Endodermal cell (in vitro differentiated cells): ENCODE measurements at places on chromosomes 6 and 20. TPM values are rescaled to one million over a fixed set of nuclear protein-coding genes. Genes with fewer than 3 reads are reported as not detected.

DNA sequence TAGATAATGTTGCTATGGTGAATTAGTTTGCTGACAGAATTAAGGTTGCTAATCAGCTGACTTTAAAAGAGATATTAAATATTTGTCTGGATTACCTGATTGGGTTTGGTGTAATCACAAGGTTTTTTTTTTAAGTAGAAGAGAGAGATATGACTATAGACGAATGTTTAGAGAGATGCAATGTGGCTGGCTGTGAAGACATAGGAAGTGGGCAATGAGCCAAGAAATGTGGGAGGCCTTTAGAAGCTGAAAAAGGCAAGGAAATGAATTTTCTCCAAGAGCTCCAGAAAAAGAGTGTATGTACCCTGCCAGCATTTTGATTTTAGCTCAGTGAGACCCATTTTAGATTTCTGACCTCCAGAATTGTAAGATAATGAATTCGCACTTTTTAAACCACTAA is 598.3 kb downstream of the PKHD1 start:
- DNase-seq, result no peak

GRCh38 chr6:53834132-53834531 is 39.3 kb downstream of the LRRC1 start:
- DNase-seq, result no peak

DNA sequence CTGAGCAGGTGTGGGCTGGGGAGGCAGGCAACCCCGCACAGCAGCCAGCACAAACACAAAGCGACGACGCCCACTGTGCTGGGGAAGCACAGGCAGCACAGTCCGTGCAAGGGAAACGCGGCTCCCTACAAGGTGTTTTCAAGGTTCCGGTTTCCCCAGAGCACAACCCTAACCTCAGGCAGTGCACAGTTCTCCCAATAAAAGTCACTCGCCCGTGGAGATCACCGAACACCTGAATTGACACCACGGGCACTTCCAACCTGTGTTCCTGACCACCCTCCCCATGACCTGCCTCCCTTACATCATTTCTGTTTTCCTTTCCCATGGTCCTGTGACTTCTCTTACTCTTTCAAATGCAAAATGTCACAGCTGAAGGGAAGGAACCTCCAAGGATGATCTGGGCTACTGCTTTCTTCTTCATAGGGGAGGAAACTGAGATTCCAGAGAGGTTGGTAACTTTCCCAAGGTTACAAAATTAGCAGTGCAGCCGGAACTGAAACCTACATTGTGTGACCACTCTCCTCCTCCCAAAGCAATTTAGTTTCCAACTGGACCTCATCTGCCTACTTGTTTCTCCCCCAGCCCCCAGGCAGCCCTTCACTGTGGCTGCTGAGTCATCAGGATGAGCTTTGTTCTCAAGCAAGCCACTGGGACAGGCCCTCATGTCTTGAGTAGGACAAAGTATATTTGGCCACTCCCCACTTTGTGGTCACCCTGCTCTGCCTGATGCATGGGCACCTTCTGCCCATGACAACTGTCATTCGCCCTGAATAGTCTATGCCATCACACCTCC is 125.3 kb downstream of the ATXN1 start:
- peak; percentile 63 for DNase-seq

- DNase-seq, result no peak
Measured at GRCh38 chr6:33412140-33413009, 1.6 kb downstream of the PHF1 start.

DNA sequence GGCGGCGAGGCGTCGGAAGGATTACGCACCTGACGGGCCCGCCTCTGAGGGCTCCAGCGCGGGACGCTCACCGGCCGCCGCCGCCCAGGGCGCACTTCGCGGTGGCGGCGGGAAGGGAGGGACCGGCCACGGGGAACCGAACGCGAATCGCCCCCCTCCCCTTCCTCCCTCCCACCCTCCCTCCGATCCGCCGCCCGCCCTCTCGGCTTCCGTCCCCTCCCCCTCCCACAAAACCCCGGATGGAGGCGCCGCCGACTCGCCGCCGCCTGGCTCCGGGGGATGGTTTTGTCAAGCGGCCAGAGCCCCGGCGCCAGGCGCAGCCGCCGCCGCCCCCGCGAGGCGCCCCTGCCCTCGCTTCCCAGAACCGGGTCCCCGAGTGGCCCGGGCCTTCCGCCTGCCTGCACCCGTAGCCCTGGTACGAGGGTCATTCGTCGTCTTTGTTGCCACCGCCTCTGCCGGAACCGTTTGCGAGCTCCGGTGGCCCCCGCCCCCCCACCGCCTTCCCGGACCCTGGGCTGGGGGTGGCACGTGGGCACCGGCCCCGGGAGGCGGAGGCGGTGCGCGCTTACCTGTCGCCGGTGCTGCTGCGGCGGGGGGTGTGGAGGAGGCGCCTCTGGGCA is 398 bp downstream of the ZBTB2 start:
- peak; percentile 89 for DNase-seq

- no peak for DNase-seq
Measured at GRCh38 chr20:62641321-62642050, 817 bp upstream of the SLCO4A1 start.

Gene SLC22A2
- total RNA-seq, result 0.64 TPM in 1 of 2 replicates, not detected in the other

Gene SPTLC3
- total RNA-seq, result 0.21 to 1.6 TPM (median 1.4 TPM) in 3 replicates

Gene PHACTR1
- total RNA-seq, result 6.3 and 9.9 TPM in 2 replicates

DNA sequence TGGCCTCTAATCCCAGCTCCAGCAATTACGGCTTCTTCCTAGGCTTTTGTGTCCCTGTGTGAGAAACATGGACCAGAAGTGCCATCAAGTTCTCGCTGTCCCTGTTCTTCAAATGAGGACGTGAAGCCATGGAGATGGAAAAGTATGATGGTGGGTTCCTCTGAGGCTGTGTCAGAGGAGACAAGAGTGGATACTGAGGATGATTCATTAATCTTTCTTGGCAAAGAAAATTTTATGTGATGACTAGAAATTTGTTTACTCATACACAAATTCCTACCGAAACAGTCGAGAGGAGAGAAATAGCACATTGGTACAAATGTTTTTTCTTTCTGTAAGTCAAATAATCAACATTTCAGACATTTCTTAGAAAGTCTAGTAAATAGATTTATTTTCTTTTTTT is 35.0 kb upstream of the PNRC1 start:
- DNase-seq, result no peak

Gene BPIFB1
- 0.24 TPM in 1 of 3 replicates, not detected in the others for total RNA-seq

Gene PDYN
- 0.51 and 0.56 TPM in 2 replicates for total RNA-seq

Gene POPDC3
- 5.4 and 6.4 TPM in 2 replicates for total RNA-seq

- no peak for DNase-seq
Measured at GRCh38 chr6:115078555-115078954, 735.7 kb upstream of the HS3ST5 start.

DNA sequence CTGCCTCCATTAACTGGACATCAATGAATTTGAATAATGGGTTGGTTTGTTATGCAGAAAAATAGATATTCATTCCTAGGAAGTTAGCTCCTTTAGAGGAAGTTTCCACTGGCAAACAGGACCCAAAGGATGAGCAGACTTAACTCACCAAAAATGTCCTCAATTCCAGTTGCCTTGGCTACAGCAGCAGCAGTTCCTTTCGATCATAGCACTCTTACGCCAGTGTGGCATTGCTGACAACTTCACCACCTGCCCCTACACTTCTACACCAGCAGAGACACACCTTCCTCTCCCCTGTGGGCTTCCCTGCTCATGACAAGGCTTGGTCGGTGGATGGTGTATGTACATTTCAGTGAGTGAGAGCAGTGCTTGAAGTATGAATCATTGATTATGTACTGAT is 532.8 kb downstream of the QKI start:
- no peak for DNase-seq

DNA sequence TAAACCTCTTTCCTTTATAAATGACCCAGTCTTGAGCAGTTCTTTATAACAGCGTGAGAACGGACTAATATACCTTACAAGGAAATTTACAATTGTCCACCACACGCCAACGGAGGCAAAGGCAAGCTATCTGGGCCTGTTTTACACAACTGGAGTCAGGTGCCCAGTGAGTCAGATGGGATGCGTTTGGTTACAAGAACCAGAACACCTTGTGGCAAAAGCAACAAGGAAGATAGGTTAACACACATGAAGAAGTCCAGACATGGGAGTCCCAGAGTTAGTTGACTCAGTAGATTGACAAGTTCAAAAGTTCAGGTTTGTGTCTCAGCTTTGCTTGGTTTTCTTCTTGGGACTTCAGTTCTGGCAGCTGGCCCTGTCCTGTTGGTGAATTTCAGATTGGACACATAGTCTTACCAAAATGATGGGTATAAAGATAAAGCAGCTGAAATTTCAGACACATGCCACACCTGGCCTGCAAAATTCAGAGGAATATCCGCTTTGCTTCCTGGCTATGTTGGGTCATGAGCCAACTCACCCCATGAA is 97.9 kb downstream of the PXDC1 start:
- DNase-seq, result no peak

Gene PAX1
- total RNA-seq, result 0.08 TPM in 1 of 3 replicates, not detected in the others

GRCh38 chr20:8656335-8656734 is 412.6 kb upstream of the PLCB4 start:
- DNase-seq, result no peak

Gene PSORS1C1
- total RNA-seq, result 0.47 and 1.1 TPM in 2 replicates

Gene NSFL1C
- total RNA-seq, result 81.8 to 117 TPM (median 116 TPM) in 3 replicates

DNA sequence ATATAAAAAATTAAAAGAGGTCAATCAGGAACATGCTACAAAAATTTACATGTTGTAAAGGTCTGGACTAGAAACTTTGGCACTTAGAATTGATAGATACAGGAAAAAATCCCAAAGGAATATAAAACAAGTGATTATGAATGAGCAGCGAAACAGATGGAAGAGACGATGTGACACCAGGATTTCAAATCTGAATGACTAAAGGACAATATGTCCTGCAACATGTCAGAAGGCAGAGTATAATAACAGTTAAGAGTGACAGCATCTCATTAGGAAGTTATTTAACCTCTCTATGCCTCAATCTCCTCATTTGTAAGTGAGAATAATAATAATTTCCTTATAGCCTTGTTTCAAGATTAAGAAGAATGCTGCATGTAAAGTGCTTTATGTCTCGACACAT is 50.3 kb downstream of the FRK start:
- DNase-seq, result no peak

DNA sequence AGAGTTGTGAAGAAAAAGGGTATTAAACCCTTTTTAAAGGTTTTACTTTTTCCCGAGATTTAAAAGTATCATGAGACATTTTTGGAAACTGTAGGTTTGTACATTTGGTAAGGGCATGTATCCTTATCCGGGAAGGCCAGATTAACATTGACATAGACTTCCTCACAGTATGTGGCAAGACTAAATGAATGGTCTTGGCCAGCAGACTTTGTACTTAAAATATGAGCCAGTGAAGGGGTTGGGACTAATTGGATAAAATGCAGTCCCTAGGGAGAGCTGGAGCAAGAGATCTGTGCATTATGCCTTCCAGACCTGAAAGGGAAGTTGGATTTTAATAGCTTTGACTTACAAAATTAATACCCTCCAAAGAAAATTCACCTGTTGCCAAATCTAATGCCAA is 60.4 kb upstream of the CCN2 start:
- no peak for DNase-seq

Gene HEY2
- total RNA-seq, result 1.1 to 2.8 TPM (median 2.3 TPM) in 3 replicates

- DNase-seq, result no peak
Measured at GRCh38 chr6:27558028-27558724, 85.3 kb upstream of the ZNF184 start.

Gene C4B
- 3.2 and 3.7 TPM in 2 replicates for total RNA-seq

- DNase-seq, result no peak
Measured at GRCh38 chr6:38501931-38502330, 137.8 kb downstream of the BTBD9 start.

DNA sequence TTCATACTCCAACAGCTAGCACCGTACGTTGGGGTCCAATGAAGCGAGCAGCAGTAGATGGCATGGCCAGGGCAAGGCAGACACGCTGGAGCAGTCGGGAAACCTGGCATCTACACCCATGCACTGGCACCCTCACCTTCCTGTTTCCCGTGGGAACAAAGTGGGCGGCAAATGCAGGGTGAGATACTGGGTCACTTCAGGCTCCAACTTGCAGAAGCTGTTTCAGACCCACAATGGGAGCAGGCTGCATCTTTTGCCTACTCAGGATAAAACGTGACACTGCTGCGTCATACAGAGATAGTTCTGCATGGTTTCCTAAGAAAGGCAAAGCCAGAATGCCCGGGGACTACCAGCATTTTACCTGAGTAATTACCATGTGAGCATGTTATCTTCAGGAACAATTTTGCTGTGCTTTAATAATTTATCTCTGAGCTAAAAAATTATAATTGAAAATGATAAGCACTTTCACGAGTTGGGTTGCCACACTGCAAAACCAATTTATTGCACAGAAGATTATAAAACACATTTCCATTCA is 10.9 kb upstream of the CD93 start:
- DNase-seq, result no peak

DNA sequence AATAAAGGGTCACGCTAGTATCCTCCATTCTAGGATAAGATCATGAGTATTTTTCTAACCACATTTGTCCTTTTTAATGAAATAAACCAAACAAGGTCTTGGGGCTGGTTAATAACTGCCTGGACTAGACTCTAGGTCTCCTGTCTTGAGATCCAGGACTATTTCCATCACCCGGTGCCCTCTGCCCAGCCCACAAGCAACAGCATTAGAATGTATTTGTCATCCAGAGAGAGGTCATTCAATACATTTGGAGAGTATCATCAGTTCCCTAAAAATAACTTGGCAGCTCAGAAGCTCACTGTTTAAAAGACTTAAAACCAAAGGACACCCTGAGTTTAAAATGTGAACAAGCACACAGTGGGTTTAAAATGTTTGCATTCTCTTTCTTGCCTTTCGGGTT is 4.4 kb upstream of the RBM24 start:
- no peak for DNase-seq
